Astrocyte of the hippocampus (primary cell): ENCODE measurements at places on chromosomes 3 and 15.

DNA sequence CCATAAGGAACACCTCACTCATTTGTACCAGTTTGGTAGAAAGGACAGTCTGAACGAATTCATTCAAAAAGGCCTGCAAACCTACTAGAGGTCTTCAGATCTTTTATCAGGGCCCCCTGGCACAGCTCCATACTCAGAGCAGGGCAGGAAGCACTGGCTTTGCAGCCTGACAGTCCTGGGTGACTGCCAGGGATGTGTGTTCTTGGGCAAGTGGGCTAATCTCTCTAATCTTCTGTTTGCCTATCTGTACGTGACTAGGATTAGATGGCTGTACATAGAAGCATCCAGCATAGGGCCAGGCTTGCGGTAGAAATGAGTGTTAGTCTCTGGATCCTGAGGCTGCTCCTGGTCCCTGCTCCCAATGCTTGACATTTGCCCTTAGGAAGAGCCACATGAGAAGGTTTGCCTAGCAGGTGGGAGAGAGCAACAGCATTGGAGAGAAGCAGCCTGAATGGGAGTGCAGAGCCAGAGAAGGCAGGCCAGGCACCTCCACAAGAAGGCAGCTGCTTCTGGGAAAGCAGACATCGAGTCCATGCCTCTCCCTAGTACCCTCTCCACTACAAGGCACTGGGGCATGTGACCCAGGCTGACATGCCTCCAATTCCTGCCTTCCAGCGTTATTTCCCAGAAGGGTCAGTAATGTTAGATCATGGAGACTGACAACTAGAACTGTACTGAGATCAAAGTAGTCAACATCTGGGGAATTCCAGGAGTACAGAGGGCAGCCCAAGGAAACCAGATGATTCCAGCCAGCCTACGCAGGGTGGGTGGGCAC lies 1.0 kb upstream of the CXCR6 start:
- no peak for DNase-seq

DNA sequence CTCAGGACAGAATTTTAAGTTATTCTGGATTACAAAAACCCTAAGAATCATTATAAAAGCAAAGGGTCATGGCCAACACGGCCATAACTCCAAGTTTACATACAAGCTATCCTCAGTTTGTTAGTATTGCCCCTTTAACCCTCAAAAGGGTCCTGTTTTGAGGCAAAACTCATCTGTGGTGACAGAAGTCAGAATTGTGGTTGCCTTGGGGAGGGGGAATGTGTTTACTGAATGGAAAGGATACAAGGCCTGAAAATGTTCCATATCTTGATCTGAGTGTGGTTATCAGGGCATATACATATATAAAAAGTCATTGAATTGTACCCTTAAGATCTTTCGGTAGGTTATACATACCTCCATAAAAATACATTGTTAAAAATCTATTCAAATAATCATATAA lies 2.1 kb downstream of the SFMBT1 start:
- DNase-seq, result no peak

DNA sequence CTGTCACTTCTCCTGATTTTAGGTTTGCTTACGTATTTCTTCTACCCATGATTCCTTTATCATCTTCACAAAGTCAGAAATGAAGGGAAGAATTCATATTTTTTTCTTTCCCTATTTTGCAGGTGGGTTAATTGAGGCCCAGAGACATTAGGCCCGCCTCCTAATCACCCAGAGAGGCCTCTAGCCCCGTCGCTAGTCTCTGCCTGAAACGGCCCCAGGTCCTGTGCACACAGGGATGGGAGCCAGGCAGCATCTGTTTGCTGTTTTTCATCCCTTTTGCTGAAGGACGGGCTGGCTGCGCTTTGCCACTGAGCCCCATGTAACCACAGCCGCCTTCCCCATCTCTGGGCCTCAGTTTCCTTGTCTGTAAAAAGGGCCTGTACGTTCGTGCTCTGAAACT lies 135.9 kb downstream of the FBLN2 start:
- DNase-seq, result no peak

DNA sequence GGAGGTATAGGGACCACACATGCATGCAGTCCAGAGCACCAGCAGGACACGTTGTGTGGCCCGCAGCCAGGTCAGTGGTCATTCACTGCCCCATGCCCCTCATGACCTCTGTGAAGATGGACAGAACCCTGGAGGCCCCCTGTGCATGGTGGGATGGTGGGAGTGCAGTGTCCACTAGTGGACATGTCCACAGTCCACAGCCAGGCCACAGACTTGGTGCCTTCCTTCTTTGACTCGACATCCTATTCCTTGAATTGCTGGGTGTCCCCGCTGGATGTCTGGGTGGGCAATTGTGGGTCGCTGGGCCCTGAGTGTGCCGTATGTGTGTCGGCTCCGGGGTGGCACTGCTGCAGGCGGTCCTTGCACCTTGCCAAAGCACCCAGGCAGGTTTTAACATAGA lies 35.7 kb downstream of the KLF15 start:
- DNase-seq, result no peak

GRCh38 chr15:89328398-89329254 lies 6.0 kb downstream of the POLG start:
- no peak for DNase-seq

GRCh38 chr3:64612916-64613526 lies 74.8 kb downstream of the ADAMTS9 start:
- DNase-seq, result peak; percentile 14

- no peak for DNase-seq
Measured at GRCh38 chr3:53716998-53717397, 129.2 kb downstream of the CHDH start.

DNA sequence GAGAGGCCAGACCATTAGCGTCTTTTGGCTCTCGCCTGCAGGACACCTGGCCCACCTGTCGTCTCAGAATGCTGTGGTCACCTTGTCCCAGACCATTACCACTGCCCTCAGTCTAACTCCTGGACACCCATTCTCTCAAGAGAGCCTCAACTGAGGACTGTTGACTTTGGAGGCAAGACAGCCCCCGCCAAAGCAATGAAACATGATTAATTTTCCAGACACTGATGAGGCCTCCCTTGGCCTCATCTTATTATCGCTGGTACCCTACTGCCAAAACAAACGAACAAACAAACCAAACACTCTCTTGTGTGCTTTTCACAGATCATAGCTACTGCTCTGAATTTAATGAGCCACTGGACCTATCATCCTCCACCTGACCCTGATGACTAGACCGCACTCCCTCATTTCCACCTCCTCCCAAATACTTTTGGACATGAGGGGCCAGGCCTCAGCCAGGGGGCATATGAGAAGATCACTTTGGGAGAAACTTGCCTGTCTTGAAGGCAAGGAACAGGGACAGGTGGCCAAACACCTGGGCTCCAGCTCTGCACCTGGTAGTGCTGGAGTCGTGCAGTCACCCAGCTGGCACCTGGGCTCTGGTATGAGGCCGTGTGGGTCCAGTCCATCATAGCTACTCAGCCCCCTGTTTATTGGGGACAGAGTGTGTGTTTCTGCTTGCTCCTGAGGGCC lies 27.6 kb downstream of the ALS2CL start:
- peak; percentile 19 for DNase-seq

GRCh38 chr3:55297245-55297644 lies 189.9 kb downstream of the WNT5A start:
- no peak for DNase-seq

- DNase-seq, result no peak
Measured at GRCh38 chr3:72692990-72693389, 155.3 kb downstream of the SHQ1 start.

DNA sequence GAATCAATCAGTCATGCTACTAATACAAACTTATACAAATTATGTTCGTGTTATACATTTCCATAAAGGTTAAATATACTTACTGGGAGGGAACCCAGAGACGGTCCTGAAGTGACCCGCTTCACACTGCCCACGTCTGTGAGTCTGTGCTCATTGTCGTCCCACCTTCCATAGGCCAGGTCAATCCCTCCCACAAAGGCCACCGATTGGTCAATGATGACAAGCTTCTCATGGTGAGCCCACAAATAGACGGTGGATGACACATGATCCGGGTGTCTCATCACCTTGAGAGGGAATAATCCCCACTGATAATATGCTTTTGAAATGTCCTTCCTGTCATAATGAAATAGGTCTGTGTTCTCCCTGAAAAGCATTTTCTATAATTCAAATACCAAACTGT lies 121.7 kb downstream of the PLD1 start:
- DNase-seq, result no peak

- peak; percentile 20 for DNase-seq
Measured at GRCh38 chr3:33236005-33236404, 17.4 kb upstream of the SUSD5 start.

GRCh38 chr3:48456456-48456855 lies 9.9 kb downstream of the ATRIP start:
- no peak for DNase-seq

DNA sequence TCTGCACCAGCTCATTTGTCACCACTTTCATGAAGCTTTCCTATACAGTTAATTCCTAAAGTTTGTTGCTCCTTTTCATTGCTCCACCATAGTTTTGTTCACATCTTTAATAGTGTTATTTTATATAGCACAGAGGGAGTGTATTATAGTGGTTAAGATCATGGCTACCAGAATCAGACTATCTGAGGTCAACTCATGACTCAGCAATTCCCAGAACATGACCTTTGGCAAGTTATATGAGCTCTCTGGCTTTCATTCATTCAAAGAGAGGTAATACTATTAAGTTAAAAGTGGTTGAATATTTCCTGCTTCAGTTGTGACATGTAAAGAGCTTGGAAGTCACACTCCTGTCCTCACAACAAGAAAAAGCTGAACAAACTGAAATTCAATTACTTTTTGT lies 1073.5 kb downstream of the NAALADL2 start:
- DNase-seq, result peak; percentile 23

DNA sequence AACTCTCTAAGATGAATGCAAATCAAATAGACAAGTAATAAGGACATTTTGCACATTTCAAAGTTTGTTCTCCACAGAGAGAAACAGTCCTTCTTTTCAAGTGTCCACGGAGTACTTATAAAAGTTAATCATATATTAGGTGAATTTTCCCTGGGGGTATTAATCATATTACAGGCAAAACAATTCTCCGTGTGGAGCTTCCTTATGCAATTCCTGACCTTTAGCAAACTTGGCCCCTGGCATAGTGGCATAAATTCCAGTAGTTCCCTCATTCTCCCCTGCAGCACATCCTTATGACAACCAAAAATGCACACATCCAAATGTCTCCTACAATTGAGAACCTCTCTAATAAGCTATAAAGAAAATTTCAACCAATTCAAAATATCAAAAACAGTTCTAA lies 34.4 kb downstream of the FSIP1 start:
- no peak for DNase-seq

DNA sequence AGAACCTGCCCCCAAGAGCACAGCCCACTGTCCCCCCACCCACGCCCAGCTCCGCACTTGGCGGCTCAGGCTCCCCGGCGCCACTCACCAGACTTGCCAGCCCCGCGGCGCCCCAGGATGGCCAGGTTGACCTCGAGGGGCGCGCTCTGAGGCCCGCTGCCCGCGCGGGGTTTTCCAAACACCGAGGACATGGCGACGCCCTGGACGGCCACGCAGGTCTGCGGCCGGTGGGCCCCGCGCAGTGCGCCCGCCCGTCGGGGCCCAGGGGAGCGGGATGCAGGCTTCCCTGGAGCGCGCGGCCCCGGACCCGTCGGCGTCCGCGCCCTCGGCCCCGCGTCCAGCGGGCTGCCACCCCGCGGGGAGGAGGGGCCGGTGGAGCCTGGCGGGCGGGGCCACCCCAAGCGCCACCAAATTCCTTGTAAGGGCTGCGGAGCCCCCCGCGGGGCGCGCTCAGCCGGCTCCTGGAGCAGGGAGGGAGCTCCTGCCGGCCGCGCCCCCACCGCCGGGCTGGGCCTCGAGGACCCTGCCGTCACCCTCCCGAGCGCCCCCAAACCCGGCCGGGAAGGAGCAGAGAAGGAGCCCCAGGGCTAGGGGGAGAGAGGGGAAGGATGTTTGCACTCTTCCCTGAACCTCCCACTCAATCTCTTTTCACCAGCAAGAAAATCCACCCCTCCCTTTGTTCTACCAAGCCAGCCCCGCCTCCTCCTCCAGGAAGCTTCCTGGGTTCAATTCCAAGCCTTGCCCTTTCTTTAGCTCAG lies at the start of gene RASL12:
RASL12 (minus strand) TSS at position 347 of the 758 bp plus-strand sequence; CDS start at position 191, 156 bp downstream.
- no peak for DNase-seq

DNA sequence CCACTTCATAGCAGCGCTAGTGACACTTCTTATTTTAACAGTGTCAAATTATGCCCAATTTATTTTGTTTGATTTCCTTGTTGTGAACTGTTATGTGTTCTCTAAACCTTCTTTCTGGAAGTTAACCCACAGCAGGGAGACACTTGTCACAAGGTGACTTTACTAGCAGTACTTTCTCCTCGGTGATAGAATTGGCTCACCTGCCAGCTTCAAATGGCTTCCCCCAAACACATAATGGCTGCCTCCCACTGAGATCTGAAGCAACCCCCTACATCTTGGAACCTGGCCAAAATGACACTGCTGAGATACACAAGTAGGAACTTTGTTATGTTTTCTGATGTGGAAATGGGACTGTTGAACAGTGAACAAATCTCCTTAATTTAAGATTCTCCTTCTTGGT lies 238.8 kb upstream of the DPH6 start:
- DNase-seq, result peak; percentile 27

DNA sequence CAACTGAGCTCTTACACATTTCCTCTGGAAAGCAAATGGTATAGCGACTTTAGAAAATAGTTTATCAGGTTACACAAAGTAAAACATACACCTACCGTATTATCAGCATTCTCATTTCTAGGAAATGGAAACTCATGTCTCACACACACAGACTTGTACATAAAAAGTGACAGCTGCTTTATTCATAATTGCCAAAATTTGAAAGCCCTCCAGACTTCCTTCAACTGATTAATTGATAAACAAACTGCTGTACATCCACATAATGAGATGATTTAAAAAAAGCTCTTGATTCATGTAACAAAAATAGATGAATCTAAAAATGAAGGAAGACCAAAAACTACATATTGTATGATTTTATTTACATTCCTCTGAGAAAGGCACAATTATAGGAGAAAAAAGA lies 425.5 kb downstream of the GABRG3 start:
- DNase-seq, result no peak

DNA sequence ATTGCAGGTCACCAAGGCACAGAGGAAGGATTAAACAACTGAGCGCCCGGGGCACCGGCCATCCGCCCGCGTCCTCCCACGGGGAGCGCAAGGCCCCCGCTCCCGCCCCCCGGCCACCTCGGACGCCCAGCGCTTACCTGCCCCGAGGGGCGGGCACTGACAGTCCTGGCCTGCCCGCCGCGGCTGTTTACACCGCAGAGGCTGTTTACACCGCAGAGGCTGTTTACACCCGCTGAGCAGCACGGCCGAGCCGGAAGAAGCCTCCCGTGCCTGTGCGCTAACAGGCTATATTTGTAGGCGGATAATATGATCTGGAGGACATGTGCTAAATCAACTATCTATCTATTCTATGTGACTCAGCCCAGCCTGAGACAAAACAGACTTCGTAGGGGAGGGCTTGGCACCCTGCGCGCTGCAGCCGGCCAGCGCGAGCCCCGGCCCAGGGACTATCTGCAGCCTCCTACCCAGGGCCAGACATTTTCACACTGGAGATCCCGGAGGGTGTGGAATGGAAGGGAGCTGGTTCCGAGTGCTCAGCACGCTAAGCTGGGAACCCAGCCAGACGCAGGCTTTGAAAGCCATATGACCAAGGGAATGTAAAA lies at the start of gene LRRC2:
LRRC2 (minus strand) TSS at position 263 of the 602 bp plus-strand sequence. CDS start 14,711 bp downstream, outside the sequence.
- DNase-seq, result peak; percentile 69

- DNase-seq, result no peak
Measured at GRCh38 chr3:45054196-45054857, 28.2 kb downstream of the CLEC3B start.

- DNase-seq, result no peak
Measured at GRCh38 chr3:53069422-53070068, 23.7 kb upstream of the SFMBT1 start.

GRCh38 chr3:189806171-189806951 lies 175.2 kb downstream of the TP63 start:
- DNase-seq, result peak; percentile 46

- DNase-seq, result no peak
Measured at GRCh38 chr15:42136513-42136912, 19.9 kb downstream of the PLA2G4F start.

- no peak for DNase-seq
Measured at GRCh38 chr3:190387578-190388213, at the start of gene CLDN16. Gene CLDN16 (plus strand): TSS chr3:190388163. CDS start chr3:190388330, 167 bp downstream.
